ENCODE measurements at places on chromosomes 12 and 14. TPM values are rescaled to one million over a fixed set of nuclear protein-coding genes. Genes with fewer than 3 reads are reported as not detected.

DNA sequence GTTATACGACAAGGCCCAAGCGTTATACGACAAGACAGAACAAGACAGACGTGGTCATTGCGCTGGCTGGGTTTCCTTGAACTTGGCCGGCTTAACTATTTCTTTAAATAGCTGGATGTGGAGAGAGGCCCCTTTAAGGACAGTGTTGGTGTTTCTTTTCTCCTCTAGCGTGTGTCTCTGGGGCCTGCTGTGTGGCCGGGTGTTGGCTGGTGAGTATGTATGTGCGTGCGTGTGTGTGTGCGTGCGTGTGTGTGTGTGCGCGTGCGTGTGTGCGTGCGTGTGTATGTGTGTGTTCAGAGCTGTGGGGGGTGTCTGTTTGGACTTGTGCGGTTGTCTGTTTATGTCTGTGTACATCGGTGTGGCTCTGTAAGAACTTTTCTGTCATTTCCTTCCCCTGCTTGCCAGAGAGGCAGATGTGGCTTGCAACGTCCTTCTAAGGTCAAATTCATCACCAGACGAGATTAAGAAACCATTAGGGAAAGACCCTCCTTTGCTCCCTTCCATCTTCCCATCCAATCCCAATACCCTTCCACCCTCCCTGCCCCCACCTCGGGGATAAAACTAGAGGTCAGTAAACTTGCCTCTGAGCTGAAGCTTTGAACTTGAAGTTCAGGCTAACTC lies 78.6 kb upstream of the TBX3 start:
- DNase-seq, result no peak

DNA sequence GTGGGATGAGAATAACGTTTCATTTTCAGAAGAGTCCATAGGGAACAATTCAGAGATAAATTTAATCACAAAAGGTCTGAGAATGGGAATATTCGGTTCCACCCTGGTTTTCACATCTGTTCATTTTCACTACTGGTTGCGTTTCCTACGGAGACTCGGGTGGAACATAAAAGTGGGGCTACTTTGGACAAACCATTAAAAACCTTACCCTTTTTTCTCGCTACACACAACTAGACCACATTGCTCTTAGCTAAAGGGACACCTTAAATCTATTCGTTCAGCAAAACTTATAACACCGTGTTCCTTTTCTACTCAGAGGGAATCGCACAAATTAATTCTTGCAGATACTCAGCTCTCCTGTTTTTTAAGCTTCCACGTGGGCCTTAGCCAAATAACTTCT lies 1.0 kb upstream of the SUDS3 start:
- DNase-seq, result no peak

- no peak for DNase-seq
These were observed 86.2 kb upstream of the CSRP2 start for GRCh38 chr12:76964784-76965571.

GRCh38 chr12:6340032-6340638 lies 1.7 kb downstream of the TNFRSF1A start:
- no peak for DNase-seq

DNA sequence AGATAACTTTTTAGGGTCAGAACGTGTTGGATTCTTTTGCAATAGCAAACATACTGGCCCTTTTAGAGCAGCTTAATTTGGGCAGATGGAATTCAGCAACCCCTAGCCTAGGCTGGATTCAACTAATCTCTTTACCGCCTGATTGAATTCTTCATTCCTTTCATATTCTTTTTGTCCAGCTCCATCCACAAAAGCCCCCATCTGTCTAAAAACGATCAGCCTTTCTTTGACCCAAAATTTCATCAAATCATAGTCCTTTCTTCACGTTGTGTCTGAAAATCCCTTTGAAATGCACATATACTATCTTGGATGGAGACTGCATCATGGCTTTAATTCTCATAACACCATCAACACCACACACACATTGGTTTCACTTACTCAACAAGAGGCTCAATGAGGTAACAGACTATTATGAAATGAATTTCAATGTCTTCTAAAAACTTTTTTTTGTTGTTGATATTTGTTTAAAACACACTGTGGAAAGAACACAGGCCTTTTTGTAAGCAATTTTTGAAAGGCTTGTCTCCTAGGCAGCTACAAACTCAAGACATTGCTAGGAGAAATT lies 128.0 kb upstream of the EEA1 start:
- DNase-seq, result no peak

- no peak for DNase-seq
These were observed 241.3 kb upstream of the DAAM1 start for GRCh38 chr14:58947156-58947555.

- DNase-seq, result no peak
These were observed at the start of gene ARHGEF25 for GRCh38 chr12:57611108-57611826. Gene ARHGEF25 (plus strand): TSS chr12:57611435. CDS start chr12:57611895, 460 bp downstream.

GRCh38 chr12:29816874-29817725 lies 33.4 kb upstream of the TMTC1 start:
- no peak for DNase-seq

DNA sequence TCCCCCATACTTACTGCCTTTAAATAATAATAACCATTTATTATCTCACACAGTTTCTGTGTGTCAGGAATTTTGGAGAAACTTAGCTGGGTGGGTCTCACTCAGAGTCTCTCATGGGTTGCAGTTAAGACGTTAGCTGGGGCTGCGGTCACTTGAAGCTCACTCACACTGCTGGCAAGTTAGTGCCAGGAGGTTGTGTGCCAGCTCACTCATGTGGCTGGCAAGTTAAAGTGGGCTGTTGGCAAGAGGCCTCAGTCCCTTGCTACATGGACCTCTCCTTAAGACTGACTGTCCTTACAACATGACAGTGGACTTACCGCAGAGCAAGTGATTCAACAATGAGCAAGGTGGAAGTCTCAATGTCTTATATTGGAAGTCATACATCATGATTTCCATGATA lies 61.3 kb upstream of the AVPR1A start:
- DNase-seq, result no peak

GRCh38 chr12:16189849-16190248 lies 87.6 kb downstream of the SLC15A5 start:
- no peak for DNase-seq

DNA sequence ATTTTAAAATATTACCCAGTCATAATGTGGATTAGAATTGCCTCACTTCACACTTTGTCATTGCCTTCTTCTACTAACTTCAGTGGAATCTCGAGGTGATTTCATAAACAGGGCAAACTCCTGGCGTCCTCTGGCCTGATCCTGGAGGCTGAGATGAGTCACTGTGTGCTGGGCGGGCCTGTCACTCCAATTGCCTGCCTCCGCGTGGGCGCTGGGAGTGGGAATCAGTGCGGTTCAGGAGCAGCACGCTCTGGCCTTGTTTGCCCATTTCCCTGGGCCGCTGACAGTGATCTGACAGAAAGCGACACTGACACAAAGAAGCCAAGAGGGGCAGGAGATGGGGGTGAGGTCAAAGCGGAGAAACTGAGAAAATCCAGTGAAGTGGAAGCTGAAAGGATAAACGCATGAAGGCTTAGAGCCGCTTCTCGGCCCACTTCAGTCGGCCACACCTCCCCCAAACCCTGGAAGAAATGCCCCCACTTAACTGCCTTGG lies 29.7 kb downstream of the LGR5 start:
- DNase-seq, result no peak

GRCh38 chr12:4769073-4769472 lies 48.9 kb downstream of the GALNT8 start:
- DNase-seq, result no peak

The OR11H7 gene
- total RNA-seq, result not detected

The INTS13 gene
- total RNA-seq, result 27.3 TPM

The JDP2 gene
- 43.5 TPM for total RNA-seq

The DDX54 gene
- 73.9 TPM for total RNA-seq

The CNTN1 gene
- 0.27 TPM for total RNA-seq

The CDCA3 gene
- 8.3 TPM for total RNA-seq

The USP15 gene
- 33.8 TPM for total RNA-seq

The JPH4 gene
- total RNA-seq, result 1.1 TPM

The SIRT4 gene
- 2.3 TPM for total RNA-seq

The SMOC1 gene
- 2.7 TPM for total RNA-seq

Data from kidney epithelial cell (primary cell).